ENCODE measurements at places on chromosomes 2 and 18. TPM values are rescaled to one million over a fixed set of nuclear protein-coding genes. Genes with fewer than 3 reads are reported as not detected.

The HSBP1L1 gene
- 41.7 TPM for total RNA-seq

The CERKL gene
- total RNA-seq = 0.20 TPM

GRCh38 chr18:45363196-45363595, 252.1 kb upstream of the SLC14A2 start:
- no peaks in the 10 kb centered on the region for H3K4me1 ChIP-seq
- no peak overlapping the region for H3K27ac ChIP-seq
- no peak for DNase-seq
- no peak overlapping the region for H3K4me3 ChIP-seq
- no peaks in the 10 kb centered on the region for H3K36me3 ChIP-seq

DNA sequence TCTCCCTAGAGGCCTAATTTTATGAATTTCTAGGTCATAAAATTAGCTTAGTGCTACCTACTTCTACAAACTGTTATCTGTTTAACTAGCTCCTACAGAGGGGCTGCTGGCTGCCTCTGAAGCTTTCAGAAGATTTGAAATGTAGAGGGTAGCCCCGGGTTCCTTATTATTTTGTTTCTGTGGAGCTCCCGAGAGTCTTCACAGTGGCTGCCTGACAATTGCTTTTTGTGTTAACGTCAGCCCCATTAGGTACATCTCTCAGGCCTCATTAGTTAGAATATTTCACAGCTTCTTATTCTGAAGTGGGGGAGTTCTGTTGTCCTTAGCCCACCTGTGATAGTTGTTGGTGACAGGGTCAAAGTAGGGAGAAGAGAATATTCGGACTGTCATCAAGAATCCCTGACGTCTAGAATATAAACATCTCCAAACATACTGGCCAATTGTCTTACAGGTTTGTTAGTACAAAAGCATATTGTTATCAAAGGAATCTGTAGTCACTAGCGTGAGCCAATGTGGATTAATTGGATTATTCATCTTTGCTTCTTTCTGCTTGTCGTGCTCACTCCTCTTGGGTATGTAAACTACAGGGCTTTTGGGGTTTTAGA, 77.5 kb downstream of the DIS3L2 start:
- no peak overlapping the region for H3K27ac ChIP-seq
- no peak overlapping the region for H3K4me3 ChIP-seq
- peaks cover 4% of the 10 kb centered on the region for H3K4me1 ChIP-seq
- H3K27me3 ChIP-seq = no peaks in the 10 kb centered on the region

DNA sequence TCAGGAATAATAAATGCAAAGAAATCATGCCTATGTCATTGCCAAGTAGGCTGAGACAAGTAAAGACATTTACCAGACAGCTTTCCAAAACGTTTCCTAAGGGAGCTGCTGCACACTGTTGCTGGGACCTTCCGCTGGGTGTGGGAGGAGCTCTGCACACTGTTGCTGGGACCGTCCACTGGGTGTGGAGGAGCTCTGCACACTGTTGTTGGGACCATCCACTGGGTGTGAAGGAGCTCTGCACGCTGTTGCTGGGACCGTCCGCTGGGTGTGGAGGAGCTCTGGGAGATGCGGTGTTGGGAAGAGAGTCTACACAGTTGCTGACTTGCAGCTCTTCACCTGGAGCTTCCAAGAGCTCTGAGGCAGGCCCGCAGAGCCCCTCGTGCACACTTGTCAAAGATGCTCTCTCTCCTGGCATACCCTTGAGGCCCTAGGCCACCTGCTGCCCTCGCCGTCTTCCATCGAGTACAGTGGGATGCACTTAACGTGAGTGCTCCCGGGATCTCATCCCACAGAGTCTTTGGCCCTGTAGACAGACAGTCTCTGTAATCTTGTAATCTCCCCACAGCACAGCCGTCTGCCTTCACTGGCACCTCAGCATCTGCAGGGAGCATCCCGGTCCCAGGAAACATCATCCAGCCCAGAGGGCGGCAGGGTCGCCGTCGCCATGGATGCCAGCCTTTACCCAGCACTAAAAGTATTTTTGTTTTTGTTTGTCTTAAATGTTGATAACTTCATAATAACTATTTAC, 51.4 kb downstream of the TRAPPC12 start:
- H3K27me3 ChIP-seq = no peaks in the 10 kb centered on the region
- H3K36me3 ChIP-seq = no peaks in the 10 kb centered on the region
- no peak overlapping the region for H3K27ac ChIP-seq
- H3K4me3 ChIP-seq = no peak overlapping the region

DNA sequence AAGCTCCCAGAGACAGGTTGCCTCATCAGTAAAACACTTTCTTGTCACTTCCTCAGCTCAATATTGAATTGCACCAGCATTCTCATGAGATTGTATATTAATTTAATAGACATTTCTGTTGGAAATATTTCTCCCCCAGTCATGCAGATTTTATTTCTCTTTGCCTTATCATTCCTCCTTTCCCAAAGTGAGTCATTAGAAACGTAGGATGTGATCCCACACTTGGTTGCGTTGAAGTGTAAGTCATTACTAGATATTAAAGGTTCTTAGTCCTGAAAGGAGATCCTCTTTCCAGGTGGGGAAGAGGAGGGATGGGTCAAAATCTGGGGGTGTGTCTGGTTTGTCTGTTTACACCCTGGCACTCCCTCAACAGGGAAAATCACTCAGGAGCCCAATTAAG, 438.2 kb downstream of the SLC4A3 start:
- no peak for DNase-seq
- H3K36me3 ChIP-seq = no peaks in the 10 kb centered on the region
- no peak overlapping the region for H3K4me3 ChIP-seq
- H3K27me3 ChIP-seq = no peaks in the 10 kb centered on the region
